HS-27A (cell line): ENCODE measurements at places on chromosomes 5 and 9.

GRCh38 chr5:137142764-137143605 is 356.1 kb downstream of the SPOCK1 start:
- DNase-seq, result peak; percentile 51

GRCh38 chr5:149541893-149542292 is 9.3 kb downstream of the CSNK1A1 start:
- no peak for DNase-seq

GRCh38 chr5:74446725-74447241 is 193.7 kb downstream of the ENC1 start:
- DNase-seq, result no peak

DNA sequence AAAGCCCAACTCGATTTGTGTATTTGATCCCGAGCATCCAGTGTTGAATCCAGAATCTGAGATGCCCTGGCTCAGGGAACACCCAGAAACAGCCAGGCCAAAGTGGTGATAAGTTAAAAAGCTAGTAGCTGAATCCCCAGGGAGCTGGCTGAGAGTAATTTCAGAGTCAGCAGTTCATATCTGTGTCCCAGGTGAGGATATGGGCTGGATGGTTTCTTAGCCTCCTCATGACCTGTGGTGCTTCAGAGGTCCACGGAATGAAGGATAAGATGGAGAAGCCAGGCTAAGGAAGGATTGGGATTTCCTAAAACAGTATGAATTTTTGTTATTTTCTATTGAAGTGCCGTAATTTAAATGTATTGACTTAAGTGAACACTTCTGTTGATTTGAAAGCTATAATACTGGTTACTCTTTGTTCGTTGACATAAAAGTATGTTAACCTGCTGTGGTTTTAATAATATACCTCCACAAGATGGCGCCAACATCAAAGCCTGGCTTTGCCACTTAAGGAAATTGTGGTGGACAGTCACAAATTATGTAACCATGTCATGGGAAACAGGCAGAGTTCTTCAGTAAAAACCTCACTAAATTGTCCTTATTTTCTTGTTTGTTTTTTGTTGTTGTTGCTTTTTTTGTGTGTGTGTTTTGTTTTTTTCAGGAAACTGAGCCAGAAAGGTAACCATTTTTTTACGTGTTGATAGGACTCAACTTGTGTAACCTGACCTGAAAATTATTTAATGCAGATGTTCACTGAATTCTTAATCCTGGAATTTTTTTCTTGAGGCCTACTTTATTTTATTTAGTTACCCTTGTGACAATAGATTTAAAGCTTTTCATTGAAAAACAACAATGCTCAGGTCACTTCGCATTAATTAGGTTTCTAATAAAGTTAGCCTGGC is 11.4 kb downstream of the MTAP start:
- DNase-seq, result no peak

- DNase-seq, result no peak
These were observed 152.0 kb downstream of the ERCC6L2 start for GRCh38 chr9:96027251-96028131.

DNA sequence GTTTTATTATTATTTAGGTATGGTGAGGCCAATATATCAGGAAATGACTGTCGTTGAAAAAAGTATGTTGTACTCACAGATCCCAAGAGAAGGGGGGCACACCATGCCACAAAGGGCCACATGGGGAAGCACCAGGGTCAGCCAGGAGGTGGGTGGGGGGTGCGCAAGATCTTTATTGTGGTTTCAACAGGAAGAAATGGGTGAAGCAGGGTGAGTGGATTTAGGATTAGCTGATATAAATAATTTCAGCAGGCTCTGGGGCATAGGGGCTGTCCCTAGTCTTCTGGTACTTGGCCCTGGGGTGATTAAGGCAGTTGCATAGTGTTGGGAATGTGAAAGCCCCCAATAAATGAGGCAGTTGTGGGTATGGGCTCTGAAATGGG is 8.6 kb downstream of the PDCD1LG2 start:
- DNase-seq, result no peak

DNA sequence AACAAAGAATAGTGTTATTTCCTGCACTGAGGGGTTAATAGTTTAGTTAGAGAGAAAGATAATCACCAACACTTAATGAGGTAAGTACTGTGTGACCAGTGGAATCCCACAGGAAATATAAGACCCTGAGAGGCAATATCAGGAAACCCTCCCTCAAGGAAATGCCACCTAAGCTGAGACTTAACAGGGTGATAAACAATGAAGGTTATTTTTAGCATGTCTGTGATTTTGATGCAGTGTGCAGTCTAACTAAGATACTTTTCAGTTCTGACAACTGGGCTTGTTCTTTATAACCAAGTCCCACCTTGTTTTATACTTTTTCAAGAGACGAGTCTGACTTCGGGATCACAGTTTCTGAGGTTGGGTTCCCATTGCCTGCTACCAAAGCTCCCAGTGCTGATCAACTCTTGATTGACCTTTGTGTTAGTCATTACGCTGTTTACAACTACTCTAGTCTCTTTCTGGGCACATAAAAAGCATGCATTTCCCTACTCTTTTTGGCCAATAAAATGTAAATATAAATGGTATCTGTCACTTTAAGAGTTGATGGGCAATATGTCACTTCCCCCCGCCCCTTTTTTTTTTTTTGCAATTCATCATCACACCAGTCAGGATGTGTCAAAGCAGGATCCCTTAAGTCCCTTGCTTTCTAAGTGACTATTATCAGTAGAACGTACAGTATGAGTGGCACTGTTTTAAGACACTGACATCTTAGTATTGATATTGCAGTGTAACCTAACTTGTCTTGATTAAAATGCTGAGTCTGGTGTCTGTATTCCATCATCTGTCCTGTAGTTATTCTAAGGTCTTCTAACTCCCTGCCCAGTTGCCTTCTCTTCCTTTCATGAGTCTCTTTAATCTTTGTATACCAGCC is 31.4 kb downstream of the C6 start:
- no peak for DNase-seq

DNA sequence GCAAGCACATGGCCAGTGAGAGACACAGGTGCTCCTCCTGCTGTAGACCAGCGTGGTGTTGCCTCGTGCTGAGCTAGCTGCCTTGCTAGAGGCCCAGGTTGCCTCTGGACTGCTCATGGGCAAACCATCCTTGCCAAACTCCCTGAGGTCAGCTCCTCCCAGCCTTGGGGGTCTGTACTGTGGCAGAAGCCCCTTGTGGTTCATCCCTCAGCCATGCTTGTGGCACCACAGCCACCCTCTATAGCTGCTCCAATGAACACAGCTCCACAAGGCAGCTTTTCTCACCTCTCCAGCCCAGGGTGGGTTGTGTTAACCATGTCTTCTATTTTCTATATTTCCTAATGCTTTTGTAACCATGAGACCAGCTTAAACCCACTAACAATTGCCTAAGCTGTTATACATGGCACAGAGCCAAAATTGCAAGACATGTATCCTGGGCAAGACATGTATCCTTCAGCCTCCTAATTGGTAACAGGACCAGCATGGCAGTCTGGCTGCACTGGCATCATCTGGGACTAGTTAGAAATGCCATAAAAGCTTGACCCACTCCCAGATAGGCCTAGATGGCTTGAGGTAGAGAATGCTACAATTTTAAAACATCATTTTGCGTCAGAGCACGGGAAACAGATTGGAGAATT is 183.1 kb upstream of the S1PR3 start:
- DNase-seq, result no peak

- DNase-seq, result no peak
These were observed 570.6 kb upstream of the ZNF608 start for GRCh38 chr5:125316915-125317535.

- DNase-seq, result no peak
These were observed 8.9 kb downstream of the PLPPR1 start for GRCh38 chr9:101037430-101037829.

GRCh38 chr5:164651546-164652275 is 1146.3 kb downstream of the MAT2B start:
- DNase-seq, result no peak

- no peak for DNase-seq
These were observed 393.6 kb downstream of the SPOCK1 start for GRCh38 chr5:137105351-137106035.

DNA sequence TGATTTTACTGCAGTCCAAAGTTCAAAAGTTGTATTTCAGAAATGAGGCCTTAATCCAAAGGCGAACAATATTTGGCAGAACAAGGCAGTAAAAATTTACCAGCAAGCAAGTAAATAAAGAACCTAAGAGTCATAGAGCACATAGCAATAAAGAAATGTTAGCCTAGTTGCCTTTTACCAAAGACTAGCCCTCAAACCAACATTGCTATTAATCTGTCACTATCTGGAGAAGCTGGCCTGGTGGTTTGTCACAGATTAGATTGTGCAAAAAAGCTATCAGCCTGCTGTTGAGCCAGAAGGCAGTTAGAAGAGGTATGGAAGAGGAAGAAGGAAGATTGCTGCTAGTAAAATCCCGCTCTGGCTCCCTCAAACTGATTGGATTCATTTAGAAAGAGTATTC is 304.7 kb upstream of the KLF4 start:
- DNase-seq, result no peak

- DNase-seq, result no peak
These were observed 93.4 kb downstream of the LMX1B start for GRCh38 chr9:126707083-126707482.

GRCh38 chr9:120974181-120974580 is 47.6 kb upstream of the TRAF1 start:
- DNase-seq, result no peak

DNA sequence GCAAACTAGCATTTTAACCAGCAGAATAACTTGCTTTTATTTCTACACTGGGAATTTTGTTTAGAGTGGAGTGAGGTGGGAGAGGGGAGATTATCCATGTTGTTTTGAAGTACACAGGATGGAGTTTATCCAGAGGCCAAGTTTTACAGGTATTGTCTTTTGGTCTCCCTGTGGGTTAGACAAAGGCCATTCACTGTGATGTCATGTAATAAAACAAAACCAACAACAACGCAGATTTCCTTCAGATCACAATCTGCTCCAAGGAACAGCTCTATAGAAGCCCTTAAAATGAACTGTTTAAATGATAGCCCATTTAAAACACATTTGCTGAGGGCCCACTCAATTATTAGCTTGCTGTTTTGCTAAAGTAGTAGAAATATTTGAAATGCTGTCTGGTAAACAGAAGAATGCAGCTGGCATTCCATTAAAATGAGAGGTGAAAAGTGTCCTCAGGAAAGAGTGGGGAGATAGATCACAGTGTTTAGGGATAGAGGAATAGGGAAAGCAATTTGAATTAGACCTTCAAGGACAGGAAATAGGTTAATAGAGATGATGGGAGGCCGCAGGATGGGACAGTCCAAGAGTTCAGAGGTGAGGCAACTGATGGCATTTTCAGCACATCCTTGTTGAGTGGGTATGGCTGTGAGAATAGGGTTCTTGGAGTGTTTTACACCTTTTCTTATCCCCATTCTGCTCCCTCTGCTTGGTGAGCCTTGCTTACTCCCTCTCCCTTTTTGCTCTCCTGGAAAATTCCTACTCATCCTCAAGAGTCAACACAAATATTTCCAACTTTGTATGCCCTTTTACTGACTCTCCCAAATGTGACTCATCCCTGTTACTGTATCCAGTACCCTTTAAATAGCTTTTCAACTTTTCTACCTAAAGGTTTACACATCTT is 140.1 kb upstream of the NR3C1 start:
- no peak for DNase-seq

GRCh38 chr5:165370233-165370632 is 1864.8 kb downstream of the MAT2B start:
- DNase-seq, result no peak

GRCh38 chr9:118367383-118367782 is 663.2 kb downstream of the TLR4 start:
- DNase-seq, result no peak
